Aorta (tissue), 5 donors: ENCODE measurements at places on chromosomes 6 and 20. TPM values are rescaled to one million over a fixed set of nuclear protein-coding genes. Genes with fewer than 3 reads are reported as not detected.
A peak's percentile ranks its signal among the peaks of the same experiment; 100 is the strongest.

DNA sequence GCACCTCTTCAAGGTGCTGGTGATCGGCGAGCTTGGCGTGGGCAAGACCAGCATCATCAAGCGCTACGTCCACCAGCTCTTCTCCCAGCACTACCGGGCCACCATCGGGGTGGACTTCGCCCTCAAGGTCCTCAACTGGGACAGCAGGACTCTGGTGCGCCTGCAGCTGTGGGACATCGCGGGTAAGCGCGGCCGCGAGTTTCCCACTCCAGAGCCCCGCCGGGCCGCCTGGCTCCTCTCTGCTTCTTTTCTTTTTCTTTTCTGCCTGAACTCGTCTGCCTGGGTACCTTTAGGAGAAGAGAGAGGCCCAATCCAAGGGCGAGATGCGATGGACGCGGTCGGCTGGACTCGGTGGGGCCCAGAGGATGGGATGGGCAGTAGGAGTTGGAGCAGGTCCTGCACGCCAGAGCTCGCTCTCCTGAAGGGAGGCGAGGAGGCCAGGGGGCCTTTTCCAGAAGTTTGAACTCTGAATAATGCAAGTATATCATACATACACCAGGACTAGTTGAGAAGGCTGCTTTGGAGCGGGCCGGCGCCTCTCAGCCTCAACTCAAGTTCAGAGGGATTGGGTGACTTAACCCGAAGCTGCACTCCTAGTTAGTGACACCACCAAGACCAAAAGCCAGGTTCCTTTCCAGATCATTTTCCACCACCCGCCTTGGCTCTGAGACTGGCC is 445 bp downstream of the RAB32 start:
- no peak for DNase-seq

GRCh38 chr6:16168121-16168520 is 39.2 kb downstream of the MYLIP start:
- DNase-seq: no peak

DNA sequence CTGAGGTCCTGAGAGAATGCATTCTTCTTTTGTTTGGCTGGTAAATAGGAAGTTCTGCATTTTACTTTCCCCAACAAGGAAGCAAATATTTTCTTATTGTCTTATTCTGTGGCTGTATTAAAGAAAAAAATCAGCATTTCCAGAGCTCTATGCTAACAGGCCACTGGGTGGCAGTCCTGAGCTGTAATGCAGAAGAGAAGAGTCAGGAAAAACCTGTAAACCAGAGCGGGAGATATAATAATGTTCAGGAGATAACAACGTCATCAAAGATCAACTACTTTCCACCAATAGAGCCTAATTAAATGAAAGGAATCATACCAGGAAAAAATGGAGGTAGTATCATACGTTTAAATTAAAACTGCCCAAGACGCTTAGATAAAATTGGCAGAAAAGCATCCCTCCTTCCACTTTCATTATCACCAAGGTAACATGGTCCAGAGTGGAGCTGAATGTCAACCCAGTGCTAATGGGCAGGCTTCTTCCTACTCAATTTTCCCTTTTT is 55.6 kb upstream of the CARMIL1 start:
- peak; percentile 75 for DNase-seq

DNA sequence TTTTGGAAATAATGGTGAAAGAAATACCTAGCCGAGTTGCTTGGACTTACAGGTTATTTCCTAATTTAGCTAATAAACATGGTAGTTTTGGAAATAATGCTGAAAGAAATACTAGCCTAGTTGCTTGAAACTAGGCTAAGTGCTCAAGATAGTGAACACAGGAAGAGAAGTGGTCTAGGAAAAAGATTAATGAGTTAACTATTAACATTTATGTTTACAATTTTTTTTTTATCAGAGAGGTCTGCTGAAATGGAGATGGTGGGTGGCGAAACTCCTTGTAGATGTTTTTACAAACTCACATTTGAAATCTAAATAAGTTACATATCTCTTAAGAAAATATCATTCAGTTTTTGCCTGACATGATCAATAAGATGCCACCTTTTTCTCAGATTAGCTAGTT is 39.2 kb downstream of the MAPK14 start:
- no peak for DNase-seq

GRCh38 chr20:10174400-10174799 is 44.2 kb upstream of the SNAP25 start:
- no peak for DNase-seq

- no peak for DNase-seq
Measured at GRCh38 chr6:21001736-21002135, 467.5 kb downstream of the CDKAL1 start.

GRCh38 chr6:4180652-4181255 is 45.4 kb upstream of the ECI2 start:
- DNase-seq: no peak

GRCh38 chr20:18019068-18019467 is 38.6 kb downstream of the OVOL2 start:
- no peak for DNase-seq

GRCh38 chr20:46011631-46012482 is 3.1 kb downstream of the MMP9 start:
- peak; percentile 87 for DNase-seq

DNA sequence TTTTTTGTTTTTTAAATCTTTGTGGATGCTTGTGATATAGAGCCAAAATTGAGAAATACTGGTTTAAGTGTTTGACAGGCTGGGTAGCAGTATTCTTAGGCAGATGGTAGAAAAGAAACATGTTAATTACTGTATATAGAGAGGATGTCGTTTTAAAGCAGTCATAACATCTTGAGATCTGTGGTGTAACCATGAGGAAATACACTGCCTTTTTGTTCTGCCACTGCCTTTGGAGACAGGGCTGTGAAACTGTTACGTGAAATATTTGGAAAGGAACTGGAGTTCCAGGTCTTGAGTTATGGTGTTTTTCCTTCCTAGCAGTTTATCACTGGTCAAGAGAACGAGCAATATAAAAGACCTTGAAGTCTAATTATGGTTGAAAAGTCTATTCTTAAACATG is 19.5 kb downstream of the STXBP5 start:
- no peak for DNase-seq

DNA sequence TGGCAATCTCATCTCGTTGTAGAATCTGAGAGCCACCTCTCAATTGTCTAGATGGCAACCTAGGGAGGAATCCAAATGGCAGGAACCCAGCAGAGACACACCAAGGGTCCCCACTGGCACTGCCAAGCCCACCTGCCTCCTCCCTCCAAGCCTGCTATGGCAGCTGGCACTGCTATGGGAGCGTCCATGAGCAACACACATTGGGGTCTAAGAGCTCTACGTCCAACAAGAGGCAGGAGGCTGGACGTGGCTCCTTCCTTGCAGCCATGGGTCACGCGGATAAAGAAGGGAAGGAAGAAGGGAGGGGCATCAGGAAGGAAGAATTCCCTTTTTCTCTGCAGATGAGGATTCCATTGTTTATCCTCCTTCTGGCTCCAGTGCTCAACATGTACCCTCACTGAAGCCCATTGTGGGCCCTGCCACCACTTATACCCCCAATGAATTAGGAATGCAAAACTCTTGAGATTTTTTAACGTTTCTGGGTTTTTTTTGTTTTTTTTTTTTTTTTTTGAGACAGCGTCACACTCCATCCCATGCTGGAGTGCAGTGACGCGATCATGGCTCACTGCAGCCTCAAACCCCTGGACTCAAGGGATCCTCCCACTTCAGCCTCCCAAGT is 17.3 kb downstream of the ATP9A start:
- DNase-seq: peak; percentile 60

- no peak for DNase-seq
Measured at GRCh38 chr6:91697010-91697695, 1110.3 kb upstream of the MAP3K7 start.

DNA sequence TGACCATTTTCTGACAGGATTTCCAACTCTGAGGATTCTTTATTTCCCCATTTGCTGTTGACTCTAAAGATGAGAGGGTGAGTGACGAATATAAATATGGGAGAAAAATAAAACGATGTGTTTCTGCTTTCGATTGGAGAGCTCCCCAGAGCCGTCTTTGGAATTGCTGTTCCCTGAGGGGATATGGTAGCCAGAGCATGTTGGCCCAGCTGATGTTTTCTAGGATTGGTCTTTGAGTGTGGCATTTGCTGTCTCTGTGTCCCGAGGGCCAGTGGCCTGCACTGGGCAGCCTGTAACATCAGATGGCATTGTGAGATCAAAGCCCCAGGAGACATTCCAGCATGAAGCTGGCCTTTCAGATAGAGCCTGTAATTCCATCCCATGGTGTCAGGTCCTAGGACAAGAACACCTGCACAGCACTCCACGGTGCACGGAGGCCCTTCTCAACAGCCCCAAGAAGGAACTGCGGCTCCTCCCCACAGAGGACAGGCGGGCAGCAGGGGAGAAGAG is 26.7 kb downstream of the PKIG start:
- DNase-seq: no peak

GRCh38 chr20:41155261-41155660 is 17.9 kb downstream of the PLCG1 start:
- no peak for DNase-seq

DNA sequence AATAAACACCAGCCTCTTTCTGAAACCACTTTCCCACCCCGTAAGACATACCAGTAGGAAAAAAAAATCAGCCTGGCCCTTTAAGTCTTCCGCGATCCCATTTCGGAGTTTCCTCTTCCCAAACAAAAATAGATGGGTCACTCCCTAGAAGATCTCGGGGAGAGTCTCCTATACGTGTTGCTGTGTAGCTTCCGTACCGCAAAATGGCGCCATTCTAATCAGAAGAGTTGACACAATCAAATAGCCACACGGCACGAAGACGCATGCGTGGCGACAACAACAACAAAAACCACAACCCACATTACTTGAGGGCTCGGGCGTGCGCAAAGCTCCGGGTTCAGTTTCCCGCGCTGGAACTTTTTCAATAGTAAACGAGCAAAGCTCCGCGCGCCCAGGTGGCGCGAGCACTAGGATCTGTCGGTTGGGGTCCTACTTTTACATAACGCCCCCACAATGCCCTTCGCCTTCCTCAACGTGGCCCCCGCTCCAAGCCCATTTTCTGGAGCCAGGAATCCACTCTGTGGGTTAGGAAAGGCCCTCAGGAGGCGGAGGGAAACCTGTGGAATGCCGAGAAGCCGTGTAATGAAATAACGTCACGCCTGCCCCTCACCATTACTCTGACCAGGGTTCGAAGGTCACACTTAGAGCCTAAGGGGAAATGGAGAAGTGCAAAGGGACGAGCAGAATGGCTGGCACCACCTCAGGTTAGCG is at the start of gene GPANK1:
Gene GPANK1, minus strand, starts transcription at position 208 of the 711 bp plus-strand sequence. CDS start 519 bp downstream, outside the sequence.
- DNase-seq: peak; percentile 94

GRCh38 chr20:2807019-2807418 is 6.6 kb upstream of the CPXM1 start:
- no peak for DNase-seq

- no peak for DNase-seq
Measured at GRCh38 chr20:58025233-58025632, 203.2 kb downstream of the ANKRD60 start.

- no peak for DNase-seq
Measured at GRCh38 chr6:89154131-89154530, 8.3 kb downstream of the PM20D2 start.

- no peak for DNase-seq
Measured at GRCh38 chr6:53042112-53042511, 23.1 kb upstream of the FBXO9 start.

GRCh38 chr6:150694889-150695288 is 95.2 kb downstream of the PLEKHG1 start:
- DNase-seq: no peak

Gene CALHM4
- 0.26 TPM for polyA plus RNA-seq

Gene IMPG1
- not detected for polyA plus RNA-seq

Gene ZNF165
- polyA plus RNA-seq: 2.1 TPM

Gene SLC52A3
- polyA plus RNA-seq: not detected

Gene SIRPD
- polyA plus RNA-seq: not detected
